Renal pelvis (tissue), 12 donors: ENCODE measurements at places on chromosomes 5 and 9. TPM values are rescaled to one million over a fixed set of nuclear protein-coding genes. Genes with fewer than 3 reads are reported as not detected.

Gene FKBP15
- 32.8 TPM for polyA plus RNA-seq

Gene CNTNAP3B
- 20.1 TPM for polyA plus RNA-seq

Gene FOXD4L4
- 0.21 TPM for polyA plus RNA-seq

Gene PDE8B
- polyA plus RNA-seq, result 5.6 TPM

Gene GPX3
- 1,367 TPM for polyA plus RNA-seq

Gene SLC36A2
- 7.6 TPM for polyA plus RNA-seq

Gene ADGRD2
- polyA plus RNA-seq, result 0.19 TPM

Gene EIF4E1B
- polyA plus RNA-seq, result 0.04 TPM

Gene SPAAR
- polyA plus RNA-seq, result 1.9 TPM

Gene CCNJL
- 9.1 TPM for polyA plus RNA-seq

Gene DNAJC25
- polyA plus RNA-seq, result 14.0 TPM

Gene TXNDC8
- not detected for polyA plus RNA-seq

Gene GABRA1
- polyA plus RNA-seq, result 0.14 TPM

Gene FOXD4L6
- not detected for polyA plus RNA-seq

Gene SLIT3
- polyA plus RNA-seq, result 57.5 TPM

Gene WNK2
- 33.6 TPM for polyA plus RNA-seq

Gene CTXN3
- polyA plus RNA-seq, result not detected

Gene AGXT2
- polyA plus RNA-seq, result 26.9 TPM

Gene TIMD4
- polyA plus RNA-seq, result 0.46 TPM

Gene COL15A1
- 24.1 TPM for polyA plus RNA-seq

Gene CARTPT
- not detected for polyA plus RNA-seq

Gene TEX48
- not detected for polyA plus RNA-seq

Gene SARDH
- polyA plus RNA-seq, result 12.9 TPM

Gene GABRB2
- polyA plus RNA-seq, result 2.0 TPM

Gene GRM6
- polyA plus RNA-seq, result 2.1 TPM

Gene RPL12
- 1,650 TPM for polyA plus RNA-seq

Gene TGFBI
- 248 TPM for polyA plus RNA-seq

Gene SPATA31D4
- polyA plus RNA-seq, result not detected

Gene RXFP3
- polyA plus RNA-seq, result 0.23 TPM

Gene BTNL3
- polyA plus RNA-seq, result not detected

Gene PCA3
- polyA plus RNA-seq, result 1.3 TPM

Gene CDK5RAP2
- polyA plus RNA-seq, result 64.8 TPM
